Effector CD4-positive, alpha-beta T cell (primary cell): ENCODE measurements at places on chromosomes 12 and 14.

DNA sequence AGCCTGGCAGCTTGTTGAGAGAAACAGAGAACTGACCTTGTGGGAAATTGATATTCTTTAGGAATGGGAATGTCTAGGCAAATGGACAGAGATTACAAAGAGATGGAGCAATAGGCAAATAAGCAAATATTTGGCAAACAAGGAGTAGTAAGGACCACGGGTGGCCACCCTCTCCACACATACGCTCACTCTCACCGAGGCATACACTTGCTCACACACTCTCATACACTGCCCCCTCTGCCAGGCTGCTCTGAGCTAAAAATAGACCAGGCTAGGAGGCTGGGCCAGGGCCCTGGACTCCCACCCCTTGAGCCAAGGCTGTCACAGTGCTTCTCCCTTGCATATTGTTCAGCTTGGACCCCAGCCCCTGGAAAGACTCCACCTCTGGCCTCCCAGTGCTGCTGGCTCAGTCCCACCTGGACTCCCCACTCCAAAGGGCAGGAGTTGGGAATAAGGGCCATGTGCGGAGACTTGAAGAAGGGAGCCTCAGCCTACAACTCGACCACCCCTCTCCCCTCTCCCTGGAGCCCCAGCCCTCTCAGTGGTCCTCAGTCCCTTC lies 1.1 kb downstream of the PPP1R1A start:
- DNase-seq: no peak

DNA sequence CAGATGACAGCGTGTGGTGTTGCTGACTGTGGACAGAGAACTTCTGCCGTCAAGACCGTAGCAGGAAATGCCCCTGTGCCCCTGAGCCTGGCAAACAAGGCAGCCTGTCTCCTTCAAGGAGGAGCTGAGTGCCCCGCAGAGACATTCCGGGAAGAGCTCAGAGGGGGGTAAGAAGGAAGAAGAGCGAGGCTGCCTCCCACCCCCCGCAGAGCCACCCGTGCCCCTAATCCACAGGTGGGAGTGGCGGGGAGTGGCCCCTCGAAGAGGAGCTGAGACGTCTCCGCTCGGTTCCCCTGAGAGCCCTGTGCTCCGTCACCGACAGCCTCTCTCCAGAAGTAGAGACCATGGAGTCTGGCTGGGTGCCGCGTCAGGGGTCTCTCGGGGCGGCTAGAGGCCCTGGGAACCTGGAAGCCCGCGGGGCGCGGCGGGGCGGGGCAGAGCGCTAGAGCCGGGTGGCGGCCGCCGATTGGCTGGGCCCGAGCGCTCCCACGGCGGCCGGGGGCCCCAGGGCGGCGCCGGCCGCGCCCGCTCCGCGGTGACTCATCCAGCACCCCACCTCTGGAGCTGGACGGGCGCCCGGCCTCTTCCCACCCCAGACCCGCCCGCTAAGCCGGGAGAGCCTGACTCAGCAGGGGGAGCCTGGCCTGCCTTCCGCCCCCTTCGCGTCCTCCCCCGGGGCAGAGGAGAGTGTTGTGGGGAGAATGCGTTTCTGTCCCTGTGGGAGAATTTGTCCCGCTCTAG lies 25.2 kb upstream of the KRT78 start:
- DNase-seq: peak; percentile 28

- DNase-seq: no peak
Observed at GRCh38 chr12:27462851-27463250, 16.3 kb downstream of the SMCO2 start.

- DNase-seq: no peak
Observed at GRCh38 chr14:68793734-68794129, 865 bp upstream of the ZFP36L1 start.

- DNase-seq: no peak
Observed at GRCh38 chr12:20421421-20421820, 53.1 kb downstream of the PDE3A start.

GRCh38 chr12:124497658-124498057 lies 69.8 kb downstream of the NCOR2 start:
- DNase-seq: no peak

DNA sequence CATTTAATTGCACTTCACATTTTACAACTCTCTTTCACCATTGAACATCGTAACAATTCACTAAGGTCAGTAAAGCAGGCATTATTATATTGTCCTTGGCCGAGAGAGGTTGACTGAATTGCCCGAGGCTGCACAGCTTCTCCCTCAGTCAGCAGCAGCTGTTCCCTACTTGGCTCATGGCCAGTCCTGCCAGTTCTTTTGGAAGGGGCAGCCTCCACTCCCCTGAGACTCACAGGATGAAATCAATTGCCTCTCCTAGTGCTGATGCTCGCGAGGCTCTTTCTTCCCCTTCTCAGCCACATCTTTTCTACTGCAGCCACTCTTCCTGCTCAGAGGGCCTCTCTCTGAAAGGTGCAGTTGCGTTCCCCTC lies 79.9 kb upstream of the KCNA1 start:
- DNase-seq: no peak

- no peak for DNase-seq
Observed at GRCh38 chr14:64733899-64734298, 29.7 kb downstream of the PLEKHG3 start.

DNA sequence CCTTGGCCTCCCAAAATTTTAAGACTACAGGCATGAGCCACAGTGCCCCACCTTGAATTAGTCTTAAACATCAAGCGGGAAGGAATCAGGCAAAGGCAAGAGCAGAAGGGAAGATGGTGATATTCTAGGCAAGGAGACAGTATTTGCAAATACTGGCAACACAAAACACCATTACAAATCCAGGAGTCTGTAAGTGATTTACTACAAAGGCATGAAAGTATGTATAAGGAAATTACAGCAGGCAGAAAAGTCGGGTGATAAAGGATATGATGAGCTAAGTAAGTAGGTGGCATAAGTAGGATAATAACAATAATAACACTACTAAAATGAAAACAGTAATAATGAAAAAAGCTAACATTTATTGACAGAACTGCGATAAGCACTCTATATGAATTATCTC lies 28.5 kb downstream of the FMNL3 start:
- no peak for DNase-seq

DNA sequence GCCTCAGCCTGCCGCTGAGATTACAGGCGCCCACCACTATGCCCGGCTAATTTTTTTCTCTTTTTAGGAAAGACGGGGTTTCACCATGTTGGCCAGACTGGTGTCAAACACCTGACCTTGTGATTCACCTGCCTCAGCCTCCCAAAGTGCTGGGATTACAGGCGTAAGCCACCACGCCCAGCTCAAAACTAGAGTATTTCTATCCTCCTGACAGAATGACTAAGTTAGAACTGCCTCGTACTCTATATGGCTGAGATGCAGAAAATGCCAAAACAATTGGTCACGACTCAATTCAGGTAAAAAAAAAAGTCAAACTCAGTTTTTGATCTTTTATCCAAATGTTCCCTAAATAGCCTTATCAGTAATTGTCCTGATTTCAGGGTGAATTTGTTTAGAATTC lies 11.1 kb downstream of the AKAP5 start:
- DNase-seq: no peak

- DNase-seq: no peak
Observed at GRCh38 chr12:69388371-69388770, 28.8 kb downstream of the YEATS4 start.

- no peak for DNase-seq
Observed at GRCh38 chr12:22287776-22288621, 46.5 kb downstream of the ST8SIA1 start.

DNA sequence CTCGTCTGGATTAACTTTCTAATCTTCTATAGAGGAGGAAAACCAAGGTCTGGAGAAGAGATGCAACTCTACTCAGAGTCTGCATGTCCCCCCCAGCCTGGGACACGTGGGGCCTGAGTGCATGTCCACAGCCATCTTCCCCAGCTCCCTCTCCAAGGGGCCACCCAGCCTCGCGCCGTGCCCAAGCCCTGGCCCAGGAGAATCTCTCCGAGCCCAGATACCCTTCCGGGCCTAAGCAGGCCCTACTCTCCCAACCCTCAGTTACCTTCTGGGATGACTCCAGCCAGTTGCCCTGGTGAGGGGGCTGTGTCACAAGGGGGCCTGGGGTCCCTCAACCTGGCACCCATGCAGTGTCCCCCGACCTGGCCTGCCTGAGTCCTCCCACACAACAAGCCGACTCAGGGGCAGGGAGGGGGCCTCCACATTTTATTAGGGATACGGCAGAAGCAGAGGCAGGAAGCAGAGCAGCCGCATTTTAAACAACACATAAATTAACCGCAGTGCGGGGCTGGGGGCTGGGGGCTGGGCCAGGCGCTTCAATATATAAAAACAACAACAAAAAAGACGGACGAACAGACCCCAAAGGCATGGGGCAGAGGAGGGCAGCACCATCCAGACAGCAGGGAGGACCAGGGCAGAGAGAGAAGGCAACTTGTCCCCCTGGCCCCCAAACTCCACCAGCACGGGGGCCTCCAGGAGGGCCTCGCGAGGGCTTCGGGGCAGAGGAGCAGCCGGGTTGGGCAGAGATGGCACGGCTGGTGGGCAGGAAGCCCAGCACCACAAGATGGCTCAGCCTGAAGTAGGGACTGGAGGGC lies 37.3 kb downstream of the NCKAP5L start:
- no peak for DNase-seq

DNA sequence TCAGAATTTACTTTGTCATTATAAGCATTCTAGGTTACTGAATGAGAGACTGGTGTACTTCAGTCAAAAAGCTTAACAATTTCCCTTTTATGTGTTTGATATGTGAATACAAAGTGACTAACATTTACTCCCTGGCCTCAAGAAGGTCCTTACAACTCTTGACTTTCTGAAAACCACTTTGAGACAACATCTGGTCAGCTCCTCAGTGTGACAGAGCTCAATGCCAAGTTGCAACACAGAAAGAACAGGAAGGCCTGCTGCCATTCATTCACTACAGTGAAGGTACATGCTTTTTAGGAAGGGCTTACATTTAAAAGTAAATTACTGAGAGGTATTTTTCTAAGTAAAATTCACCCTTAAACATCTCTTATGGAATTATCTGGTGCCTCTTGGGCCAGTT lies 2.3 kb upstream of the NAA30 start:
- DNase-seq: no peak

DNA sequence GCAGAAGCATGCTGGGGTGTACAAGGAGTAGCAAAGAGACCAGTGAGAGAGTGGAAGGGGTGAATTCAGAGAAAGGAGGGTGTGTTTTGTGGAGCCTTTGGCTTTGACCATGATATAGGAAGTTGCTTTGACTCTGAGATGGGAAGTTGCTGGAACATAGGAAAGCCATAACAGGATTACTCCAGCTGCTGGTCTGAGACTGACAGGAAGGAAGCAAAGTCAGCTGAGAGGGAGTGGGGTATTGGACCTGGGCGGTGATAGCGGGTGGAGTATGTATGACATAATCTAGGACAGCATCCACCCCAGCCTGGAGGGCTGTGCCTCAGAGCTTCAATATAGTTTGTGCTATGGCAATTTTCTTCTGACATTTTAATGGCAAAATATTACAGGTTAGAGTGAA lies 324.4 kb downstream of the PDZRN4 start:
- no peak for DNase-seq

- DNase-seq: no peak
Observed at GRCh38 chr12:120659151-120659525, 18.7 kb downstream of the CABP1 start.

- DNase-seq: no peak
Observed at GRCh38 chr12:122949405-122949804, 16.9 kb downstream of the ABCB9 start.

- DNase-seq: no peak
Observed at GRCh38 chr12:6367969-6368892, 7.1 kb downstream of the SCNN1A start.

GRCh38 chr14:22599349-22599748 lies 1.2 kb downstream of the ABHD4 start:
- DNase-seq: no peak

DNA sequence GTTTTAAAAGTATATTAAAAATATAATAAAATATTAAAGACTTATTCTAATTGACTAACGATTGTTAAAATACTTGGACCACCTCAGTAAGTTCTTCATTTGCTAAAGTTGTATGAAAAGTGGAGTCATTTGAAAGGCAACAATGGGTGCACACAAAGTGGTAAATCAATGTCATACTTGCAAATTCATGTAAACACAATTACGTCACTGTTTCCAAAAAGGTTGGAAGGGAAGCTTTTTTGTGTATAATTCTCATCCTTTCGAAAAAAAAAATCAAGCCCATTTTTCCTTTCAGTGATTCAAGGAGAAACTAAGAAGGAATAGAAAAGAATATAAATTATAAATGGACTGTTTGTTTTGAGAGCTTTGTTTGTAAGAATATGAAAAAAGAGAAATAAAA lies 166.2 kb downstream of the PIK3C2G start:
- DNase-seq: no peak
